ENCODE measurements at places on chromosomes 4 and X. TPM values are rescaled to one million over a fixed set of nuclear protein-coding genes. Genes with fewer than 3 reads are reported as not detected.

DNA sequence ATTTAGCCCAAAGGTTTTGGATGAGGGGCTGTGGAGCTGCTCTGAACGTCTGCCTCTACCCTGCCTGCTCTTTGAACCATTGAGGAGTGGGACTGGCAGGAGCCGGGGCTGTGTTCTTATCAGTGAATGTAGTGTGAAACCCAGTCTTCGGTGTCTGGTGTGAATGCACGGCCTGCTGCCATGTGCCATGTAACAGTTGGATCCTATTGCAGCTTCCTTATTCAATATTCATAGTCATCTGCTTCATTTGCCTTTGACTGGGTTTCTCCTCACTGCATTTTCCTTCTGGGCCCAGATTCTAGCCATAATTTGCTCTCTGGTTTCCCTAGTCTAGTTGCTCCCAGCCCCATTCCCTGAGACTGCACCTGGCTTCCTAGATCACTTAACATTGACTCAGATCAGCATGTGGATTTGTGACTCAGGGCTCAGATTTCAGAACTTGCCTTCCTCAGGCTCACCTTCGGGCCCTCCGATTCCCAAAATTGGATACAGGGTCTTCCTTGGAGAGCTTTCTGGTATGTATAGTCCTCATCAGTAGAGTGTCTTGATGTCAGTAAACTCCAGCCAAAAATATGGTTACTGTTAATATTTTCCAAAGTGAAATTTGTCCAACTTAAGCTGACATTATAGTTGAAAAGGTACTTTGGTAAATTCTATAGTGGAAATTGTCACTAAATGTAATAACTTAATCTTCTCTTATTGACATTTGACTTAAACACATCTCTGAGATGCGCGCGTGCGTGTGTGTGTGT is 94.0 kb upstream of the DDIT4L start:
- H3K4me3 ChIP-seq = no peak overlapping the region
- no peaks in the 10 kb centered on the region for H3K27me3 ChIP-seq
- H3K27ac ChIP-seq = no peak overlapping the region
- no peak for DNase-seq

DNA sequence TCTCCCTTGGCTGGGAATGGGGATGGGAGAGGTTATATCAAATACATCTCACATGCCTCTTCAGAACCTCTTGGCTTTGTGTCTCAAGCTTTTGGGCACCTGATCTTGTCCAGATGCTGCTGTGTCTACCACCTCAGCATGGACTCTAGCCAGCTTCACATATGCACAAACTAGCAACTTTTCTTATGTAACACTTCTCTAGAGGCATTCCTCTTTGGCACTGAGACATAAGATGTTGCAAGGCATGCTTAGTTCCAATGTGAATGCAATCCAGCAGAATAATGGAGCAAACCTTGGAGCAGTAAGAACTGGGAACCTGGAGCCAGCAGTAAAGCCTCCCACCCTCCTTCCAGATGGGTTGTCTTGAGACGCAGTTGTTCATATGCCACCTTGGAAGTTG is 113.4 kb upstream of the TMEM47 start:
- no peaks in the 10 kb centered on the region for H3K36me3 ChIP-seq
- no peak overlapping the region for H3K4me3 ChIP-seq
- no peaks in the 10 kb centered on the region for H3K27me3 ChIP-seq
- no peak for DNase-seq

GRCh38 chrX:2897311-2897689 is 31.8 kb downstream of the ARSD start:
- H3K4me1 ChIP-seq = peaks cover 44% of the 10 kb centered on the region
- no peak for DNase-seq
- H3K36me3 ChIP-seq = no peaks in the 10 kb centered on the region
- H3K4me3 ChIP-seq = peak overlapping the region; percentile 46
- H3K27ac ChIP-seq = peak overlapping the region; percentile 79

The MUC7 gene
- total RNA-seq = not detected

- DNase-seq = no peak
- no peak overlapping the region for H3K4me3 ChIP-seq
- no peaks in the 10 kb centered on the region for H3K36me3 ChIP-seq
- H3K27ac ChIP-seq = no peak overlapping the region
- H3K4me1 ChIP-seq = no peaks in the 10 kb centered on the region
These were observed 89.0 kb upstream of the C4orf50 start for GRCh38 chr4:6107114-6107791.

- H3K27me3 ChIP-seq = no peaks in the 10 kb centered on the region
- no peak overlapping the region for H3K4me3 ChIP-seq
- DNase-seq = no peak
- H3K36me3 ChIP-seq = no peaks in the 10 kb centered on the region
These were observed 172.8 kb upstream of the CXCL13 start for GRCh38 chr4:77432717-77433417.

The GAB3 gene
- 0.17 TPM for total RNA-seq

DNA sequence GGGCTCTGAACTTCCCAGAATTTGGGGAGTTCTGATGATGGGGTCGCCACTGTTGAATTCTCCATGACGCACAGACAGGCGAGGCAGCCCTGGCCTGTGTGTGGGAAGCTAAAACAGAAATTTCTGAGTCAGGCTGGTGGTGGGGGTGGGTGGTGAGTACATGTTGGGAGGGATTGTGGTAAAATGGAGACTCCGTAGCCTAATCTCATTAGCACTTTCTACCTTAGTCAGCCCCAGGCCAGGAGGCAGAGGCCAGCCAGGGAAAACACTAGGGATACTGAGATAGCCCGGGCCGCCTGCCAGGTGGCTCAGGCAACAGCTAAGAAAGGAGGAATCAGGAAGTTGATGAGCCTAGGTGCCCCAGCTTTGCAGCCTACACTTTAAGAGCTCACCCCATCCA is 39.3 kb upstream of the NHSL2 start:
- DNase-seq = no peak
- H3K27ac ChIP-seq = no peak overlapping the region
- peaks cover 66% of the 10 kb centered on the region for H3K27me3 ChIP-seq
- no peaks in the 10 kb centered on the region for H3K36me3 ChIP-seq
